ENCODE measurements at places on chromosomes 2 and 18.

GRCh38 chr18:46422552-46423055 lies 234.4 kb downstream of the LOXHD1 start:
- DNase-seq: no peak

GRCh38 chr18:56517196-56517595 lies 121.2 kb downstream of the TXNL1 start:
- no peak for DNase-seq

- DNase-seq: no peak
Observed at GRCh38 chr2:100647709-100648108, 84.9 kb downstream of the PDCL3 start.

GRCh38 chr2:179825494-179825893 lies 35.9 kb downstream of the ZNF385B start:
- DNase-seq: no peak

GRCh38 chr2:102253140-102253752 lies 58.1 kb upstream of the IL1RL1 start:
- DNase-seq: no peak
